T-cell (primary cell): ENCODE measurements at places on chromosomes 6 and 20.

GRCh38 chr6:134094441-134094840, 42.0 kb upstream of the SLC2A12 start:
- DNase-seq, result no peak

DNA sequence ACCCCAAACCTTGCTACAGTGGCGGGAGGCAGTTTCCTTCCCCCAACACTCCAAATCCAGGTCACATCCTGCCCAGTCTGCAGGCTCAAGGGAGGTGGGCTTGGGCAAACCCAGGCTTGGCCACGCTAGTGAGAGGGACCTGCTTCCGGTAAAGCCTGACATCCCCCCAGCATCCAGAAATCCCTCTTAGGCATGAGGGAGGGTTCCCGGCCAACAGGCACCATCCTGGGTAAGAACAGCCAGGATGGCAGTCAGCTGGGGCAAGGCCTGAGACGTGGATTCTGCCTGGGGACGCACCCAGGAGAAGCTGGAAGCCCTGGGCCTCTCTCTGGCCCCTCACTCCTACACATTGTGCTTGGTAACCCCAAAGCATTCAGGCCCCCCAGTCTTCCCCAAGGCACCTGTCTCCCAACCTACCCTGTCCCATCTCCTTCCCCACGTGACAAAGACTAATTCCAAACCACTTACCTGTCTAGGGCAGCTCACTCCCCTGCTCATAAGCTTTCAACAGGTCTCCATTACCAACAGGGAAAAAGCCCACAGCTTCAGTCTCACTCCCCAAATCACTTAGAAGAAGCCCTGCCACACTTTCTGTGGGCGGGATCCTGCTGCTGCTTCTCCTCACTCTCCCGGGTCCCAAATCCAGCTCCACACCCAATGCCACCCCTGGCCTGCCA, 2.1 kb downstream of the C20orf144 start:
- DNase-seq, result no peak

DNA sequence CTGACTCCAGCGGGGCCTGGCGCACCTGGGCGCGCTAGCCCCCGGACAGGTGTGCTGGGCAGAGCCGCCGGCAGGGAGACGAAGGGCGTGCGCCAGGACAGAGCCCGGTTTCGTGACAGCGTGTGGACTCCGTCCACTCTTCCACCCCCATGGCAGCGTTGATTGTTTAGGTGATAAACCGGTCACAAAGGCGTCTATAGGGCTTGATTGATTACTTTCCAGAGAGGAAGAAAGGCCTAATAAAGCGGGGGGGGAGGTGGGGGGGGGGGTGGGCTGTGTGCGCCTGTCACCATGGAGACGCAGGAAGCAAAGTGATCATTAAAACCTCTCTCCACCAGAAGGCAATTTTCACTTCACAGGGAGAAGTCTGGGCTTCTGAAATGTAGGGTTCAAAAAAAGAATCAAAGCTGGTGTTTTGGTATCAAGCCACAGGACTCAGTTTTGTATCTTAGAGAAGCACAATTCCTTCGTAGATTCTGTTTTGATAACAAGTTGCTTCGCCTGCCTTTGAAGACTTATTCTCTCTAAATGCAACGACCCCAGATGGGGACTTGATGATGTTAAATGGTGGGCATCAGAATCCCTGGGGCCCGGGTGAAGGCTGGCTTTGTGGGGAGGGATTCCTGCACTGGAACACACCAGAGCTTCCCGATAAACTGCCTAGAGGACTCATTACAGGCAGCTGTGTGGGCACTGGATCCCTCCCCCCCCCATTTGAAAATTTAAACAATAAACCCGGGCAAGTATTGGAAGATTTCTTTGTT, 1.4 kb downstream of the PHACTR3 start:
- DNase-seq, result no peak

- no peak for DNase-seq
Observed at GRCh38 chr6:161035182-161035980, 43.8 kb downstream of the MAP3K4 start.

- DNase-seq, result no peak
Observed at GRCh38 chr20:63270606-63271325, 1.8 kb upstream of the ARFGAP1 start.

GRCh38 chr6:106206905-106207304, 118.7 kb downstream of the ATG5 start:
- DNase-seq, result no peak

DNA sequence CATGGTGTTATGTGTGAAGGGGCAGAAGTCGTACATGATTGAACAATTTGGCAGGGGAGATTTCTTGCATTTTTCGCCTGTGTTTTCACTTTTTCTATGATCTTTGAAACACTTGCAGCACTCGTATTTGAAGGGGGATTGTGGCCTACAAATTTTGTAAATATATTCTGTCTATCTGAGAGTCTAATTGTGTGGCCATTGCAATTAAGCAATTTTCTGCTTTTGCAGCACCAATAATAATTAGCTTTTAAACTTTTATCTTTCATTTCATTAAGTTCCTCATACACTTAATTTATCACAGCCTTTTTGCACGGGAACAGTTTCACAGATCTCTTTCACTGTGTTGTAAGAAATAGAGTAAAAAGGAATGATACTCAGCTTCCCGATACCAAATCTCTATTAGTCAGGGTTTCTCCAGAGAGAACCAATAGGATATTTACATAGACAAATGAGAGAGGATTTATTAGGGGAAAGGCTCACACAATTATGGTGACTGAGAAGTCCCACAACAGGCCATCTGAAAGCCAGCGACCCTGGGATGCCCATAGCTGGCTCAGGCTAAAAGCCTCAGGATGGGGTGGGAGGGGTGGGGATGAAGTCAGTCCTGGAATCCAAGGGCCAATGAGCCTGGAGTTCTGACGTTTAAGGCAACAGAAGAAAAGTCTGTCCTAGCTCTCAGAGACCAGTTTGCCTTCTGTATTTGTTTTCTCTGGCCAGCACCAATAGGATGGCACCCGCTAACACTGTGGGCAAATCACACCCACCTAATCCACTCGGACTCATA, 58.3 kb downstream of the KIF6 start:
- DNase-seq, result no peak

- DNase-seq, result no peak
Observed at GRCh38 chr6:134703206-134703605, 246.7 kb downstream of the ALDH8A1 start.

DNA sequence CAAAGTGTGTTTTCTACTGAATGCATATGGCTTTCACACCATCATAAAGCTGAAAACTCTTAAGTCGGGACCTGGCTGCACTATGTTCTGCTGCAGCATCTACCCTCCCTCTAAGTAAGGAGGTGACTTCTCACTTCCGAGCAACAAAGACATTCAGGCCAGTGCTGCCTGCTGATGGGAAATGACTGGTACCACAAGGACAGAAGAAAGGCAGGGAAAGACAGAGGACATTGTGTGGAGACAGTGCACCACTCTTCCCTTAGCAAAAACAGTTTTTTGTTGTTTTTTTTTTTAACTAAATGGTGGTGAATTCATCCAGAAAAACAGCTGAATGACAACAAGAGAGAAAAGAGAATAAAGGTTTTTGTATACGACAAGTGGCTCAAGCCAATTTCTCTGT, 81.5 kb downstream of the MAP7 start:
- no peak for DNase-seq

DNA sequence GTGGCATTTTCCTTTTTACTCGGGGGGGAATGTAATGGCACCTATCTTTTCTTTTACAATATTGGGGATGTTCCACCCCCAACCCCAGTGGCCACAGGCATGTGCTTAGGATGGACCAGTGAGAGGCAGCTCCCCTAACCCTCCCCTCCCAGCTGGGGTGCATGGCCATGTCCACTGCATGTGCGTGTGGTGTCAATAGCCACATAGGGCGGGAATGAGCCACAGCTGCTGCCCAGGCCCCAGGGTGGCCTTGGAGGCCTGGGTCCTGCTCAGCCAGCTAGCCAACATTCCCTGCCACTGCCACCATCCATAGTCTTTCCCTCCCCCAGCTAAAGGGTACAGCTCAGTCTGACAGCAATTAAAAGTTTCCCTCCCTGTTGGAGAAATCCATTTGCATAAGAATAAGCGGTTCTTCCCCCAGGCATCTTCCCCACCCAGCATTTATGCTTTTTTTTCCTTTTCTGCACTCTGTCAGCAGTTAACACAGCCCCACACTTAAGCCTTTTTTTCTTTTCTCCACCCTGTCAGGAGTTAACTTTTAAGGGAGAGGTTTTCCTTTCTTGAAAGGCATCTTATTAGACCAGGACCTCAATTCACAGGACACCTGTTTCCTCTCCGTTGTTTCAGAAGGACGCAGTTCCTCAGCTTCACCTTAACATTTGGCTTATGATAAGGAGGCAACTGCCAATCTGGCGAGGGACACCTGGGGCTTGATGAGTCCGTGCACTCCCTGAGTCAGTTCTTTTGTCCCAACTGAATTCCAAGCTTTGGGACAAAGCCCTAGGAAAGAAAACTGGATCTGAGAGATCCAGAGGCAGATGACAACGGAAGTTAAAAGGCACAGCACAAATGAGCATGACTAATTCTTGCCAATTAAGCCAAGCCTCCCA, 121.4 kb downstream of the TPBG start:
- DNase-seq, result no peak

DNA sequence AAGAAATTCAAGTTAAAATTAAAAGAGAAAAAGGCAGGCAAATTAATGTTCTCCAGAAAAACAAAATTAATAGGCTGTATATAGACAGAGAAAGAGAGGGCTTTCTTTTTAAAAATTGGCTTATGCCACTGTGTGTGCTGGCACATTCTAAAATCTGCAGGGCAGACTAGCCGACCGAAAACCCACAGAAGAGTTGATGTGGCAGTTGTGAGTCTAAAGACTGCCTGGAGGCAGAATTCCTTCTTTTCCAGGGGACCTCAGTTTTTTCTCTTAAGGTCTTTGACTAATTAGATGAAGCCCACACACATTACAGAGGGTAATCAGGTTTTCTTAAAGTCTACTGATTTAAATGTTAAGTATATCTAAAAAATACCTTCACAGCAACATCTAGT, 85.7 kb downstream of the GJA1 start:
- no peak for DNase-seq

DNA sequence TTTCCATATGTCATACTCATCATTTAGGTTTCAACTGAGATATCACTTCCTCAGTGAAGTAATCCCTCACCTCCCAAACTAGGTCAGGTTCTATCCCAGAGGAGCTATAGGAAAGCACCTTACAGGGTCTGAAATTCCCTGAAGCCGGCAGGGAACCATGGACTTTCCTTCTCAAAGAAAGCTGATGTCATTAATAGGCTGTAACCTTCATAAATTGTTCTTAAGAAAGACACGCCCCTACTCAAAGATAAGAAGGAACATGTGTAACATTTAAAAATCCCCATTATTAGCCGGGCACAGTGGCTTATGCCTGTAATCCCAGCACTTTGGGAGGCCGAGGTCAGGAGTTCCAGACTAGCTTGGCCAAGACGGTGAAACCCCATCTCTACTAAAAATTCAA, 50.0 kb upstream of the RNGTT start:
- no peak for DNase-seq

- DNase-seq, result peak; percentile 35
Observed at GRCh38 chr6:157597461-157598312, 216.7 kb downstream of the ZDHHC14 start.

DNA sequence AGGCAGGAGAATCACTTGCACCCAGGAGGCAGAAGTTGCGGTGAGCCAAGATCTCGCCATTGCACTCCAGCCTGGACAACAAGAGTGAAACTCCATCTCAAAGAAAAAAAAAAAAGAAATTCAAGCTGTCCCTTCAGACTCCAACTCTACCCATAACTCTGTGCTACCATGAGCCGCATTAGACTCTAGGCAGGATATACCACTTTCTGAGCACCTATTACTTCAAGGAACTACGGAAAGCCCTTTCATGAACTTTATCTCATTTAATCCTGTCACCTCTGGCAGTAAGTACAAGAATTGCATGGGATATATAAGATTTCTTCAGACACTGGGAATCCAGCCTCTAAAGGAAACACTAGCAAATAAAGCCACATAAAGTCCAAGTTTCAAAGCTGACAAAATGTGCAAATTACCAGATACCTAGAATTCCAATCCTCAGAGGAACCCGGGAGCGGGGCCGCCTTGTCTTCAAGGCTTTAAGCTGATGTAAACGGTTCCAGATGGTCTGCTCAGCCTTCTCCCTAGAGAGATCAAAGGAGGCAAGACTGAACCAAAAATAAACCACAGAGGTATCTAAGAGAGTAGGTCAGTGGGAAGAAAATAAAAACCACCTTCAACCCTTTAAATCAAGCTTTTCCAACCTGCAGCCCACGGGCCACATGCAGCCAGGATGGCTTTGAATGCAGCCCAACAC, 9.4 kb downstream of the CDK5RAP1 start:
- DNase-seq, result no peak

DNA sequence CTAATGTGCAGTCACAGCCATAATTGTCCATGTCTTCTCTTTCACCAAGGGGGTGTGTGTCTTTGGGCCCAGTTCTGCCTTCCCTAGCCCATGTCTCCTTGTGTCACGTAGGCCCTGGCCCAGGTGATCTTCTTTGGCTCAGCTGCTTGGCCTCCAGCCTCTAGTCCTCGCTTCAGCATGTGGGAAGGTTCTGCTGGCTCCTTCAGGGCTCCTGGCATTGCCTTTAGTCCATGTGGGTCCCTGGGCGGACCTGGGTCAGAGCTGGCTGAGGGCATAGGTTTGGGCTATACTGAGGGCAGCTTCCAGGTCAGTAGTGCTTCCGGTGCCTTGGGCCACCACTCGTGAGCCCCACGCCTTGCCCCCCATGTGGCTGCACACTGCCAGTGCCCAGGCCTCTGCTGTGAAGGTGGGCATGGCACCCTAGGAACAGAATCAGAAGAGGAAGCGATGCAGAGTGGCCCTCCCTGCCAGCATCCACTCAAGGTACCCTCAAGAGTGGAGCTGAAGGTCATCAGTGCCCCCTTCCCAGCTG, 12.8 kb downstream of the AARS2 start:
- no peak for DNase-seq

GRCh38 chr6:105926318-105926717, 159.8 kb upstream of the PRDM1 start:
- no peak for DNase-seq

- DNase-seq, result no peak
Observed at GRCh38 chr6:124604719-124605118, 357.5 kb upstream of the RNF217 start.

GRCh38 chr6:43303751-43304331, 4.8 kb downstream of the CRIP3 start:
- DNase-seq, result no peak

DNA sequence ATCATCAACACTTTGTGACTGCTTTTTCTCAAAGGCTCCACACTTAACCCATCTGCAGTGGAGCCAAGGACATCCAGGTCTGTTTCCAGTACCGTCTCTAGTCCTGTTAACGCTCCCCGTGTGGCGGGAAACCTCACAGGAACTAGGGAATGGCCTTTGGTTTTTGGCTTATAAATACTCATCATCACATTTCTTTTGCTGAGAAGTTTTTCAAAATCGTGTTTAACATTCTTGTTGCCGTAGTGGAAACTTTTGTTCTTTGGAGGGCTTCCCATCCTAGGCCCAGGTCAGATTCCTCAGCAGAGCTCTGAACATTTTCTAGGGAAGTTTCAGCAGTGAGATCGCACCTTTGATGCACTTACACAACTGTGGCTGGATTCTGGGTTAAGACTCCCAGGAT, 24.6 kb downstream of the DAAM2 start:
- no peak for DNase-seq

- no peak for DNase-seq
Observed at GRCh38 chr20:11091511-11091910, 417.7 kb upstream of the JAG1 start.
